ENCODE measurements at places on chromosomes 16 and 17.

DNA sequence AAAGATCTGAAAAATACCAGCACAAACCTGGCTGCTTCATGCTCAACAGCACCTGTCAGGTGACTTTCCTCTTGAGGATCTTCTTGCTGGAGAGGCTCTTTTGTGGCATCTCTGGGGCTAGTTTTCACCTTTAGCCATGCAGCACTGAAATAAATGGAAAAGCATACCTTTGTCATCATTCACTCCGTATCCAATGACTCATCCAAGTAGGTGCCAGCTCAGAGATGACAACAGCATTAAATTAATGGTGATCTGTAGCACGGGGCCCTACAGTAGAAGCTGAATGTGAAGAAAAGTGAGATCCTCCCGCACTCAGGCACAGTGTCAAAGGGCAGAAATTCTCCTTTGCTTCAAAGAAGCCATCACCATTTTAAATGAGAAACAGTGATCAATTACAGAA, 32.2 kb downstream of the KIAA0753 start:
- no peak for DNase-seq

DNA sequence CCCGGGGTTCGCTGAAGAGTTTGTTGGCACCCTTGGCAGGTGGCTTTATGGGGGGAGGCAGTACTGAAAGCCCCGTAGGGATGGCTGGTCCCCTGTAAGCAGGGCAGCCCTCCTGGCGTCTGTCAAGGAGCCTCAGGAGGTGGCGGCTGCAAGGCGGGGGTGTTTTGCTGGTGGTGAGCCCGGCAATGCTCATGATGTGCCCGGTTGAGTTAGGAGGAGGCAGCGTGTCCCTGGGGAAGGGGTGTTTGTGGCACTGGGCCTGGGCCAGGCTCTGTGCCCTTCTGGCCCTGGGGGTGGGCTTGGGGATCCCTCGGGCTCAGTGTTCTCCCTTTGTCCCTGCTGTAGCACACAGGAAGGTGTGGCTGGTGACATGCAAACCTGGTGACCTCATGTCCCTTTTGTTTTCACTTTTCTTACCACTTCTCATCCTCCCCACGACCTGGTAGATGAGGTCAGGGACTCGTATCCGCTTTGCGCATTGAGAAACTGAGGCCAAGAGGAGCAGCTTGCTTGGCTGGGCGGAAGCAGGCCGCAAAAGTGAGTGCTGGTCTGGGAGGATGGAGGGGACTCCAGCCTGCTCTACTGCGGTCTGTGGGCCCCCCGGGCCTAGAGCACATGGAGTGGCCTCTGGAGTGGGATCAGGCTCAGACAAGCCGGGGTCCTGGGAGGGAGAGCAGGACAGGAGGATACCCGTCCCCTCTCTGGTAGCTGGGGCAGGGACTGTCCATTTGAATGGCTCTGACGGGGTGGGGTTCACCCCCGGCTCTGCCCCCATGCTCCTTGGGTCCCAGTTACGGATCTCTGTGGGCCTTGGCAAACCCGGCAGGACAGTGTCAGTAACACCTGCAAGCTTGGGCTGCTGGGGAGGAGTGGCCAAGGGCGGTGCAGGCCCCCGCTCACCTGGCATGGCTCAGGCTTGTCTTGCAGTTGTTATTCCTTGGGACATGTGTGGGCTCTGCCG, 2.2 kb downstream of the SNN start:
- no peak for DNase-seq

DNA sequence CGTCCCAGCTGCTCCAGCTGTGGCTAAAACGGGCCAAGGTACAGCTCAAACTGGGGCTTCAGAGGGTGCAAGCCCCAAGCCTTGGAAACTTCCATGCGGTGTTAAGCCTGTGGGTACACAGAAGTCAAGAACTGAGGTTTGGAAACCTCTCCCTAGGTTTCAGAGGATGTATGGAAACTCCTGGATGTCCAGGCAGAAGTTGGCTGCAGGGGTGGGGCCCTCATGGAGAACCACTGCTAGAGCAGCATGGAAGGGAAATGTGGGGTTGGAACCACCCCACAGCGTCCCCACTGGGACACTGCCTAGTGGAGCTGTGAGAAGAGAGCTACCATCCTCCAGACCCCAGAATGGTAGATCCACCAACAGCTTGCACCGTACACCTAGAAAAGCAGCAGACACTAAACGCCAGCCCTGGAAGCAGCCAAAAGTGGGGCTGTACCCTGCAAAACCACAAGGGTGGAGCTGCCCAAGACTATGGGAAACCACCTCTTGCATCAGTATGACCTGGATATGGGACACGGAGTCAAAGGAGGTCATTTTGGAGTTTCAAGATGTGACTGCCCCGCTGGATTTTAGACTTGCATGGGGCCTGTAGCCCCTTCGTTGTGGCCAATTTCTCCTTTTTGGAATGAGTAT, 2.2 kb downstream of the SDR42E1 start:
- DNase-seq: no peak

DNA sequence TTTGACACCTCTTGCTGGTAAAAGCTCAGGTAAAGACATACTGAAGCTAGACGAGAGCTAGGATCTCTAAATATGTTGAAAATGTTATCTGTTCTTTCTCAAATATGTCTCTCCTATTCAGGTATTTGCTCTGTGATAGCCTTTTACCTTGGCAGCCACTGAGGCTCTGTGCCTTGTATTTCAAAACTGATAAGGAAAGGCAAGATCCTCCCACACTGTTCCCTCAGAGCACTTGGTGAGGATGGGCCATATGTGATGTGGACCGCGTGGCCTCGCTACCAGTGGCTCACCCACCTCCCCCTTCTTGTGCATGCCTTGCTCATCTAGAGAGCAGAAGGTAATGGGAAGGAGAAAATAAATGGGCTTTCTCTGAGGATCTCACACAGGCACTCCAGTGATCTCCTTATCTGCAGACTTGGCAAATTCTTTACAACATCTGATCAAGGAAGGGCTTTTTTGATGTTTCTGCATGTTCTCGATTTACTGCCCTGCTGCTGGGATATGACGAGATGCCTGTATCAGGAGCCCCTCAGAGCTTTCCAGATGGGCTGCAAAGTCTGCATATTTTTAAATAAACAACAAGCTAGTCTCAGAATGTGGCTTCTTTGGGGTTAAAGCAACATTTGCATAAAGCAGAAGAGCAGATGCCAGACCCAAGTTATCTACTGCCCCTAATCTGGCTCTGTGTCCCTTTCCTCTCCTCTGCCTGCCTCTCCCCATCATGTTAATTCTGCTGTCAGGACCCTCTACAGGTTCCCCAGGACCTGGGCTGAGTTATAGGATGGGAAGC, 16.9 kb downstream of the HOXB1 start:
- DNase-seq: no peak

- peak; percentile 82 for DNase-seq
Measured at GRCh38 chr16:20901436-20902112, 1.0 kb downstream of the LYRM1 start.

GRCh38 chr16:80587071-80587470, 46.3 kb downstream of the DYNLRB2 start:
- no peak for DNase-seq

DNA sequence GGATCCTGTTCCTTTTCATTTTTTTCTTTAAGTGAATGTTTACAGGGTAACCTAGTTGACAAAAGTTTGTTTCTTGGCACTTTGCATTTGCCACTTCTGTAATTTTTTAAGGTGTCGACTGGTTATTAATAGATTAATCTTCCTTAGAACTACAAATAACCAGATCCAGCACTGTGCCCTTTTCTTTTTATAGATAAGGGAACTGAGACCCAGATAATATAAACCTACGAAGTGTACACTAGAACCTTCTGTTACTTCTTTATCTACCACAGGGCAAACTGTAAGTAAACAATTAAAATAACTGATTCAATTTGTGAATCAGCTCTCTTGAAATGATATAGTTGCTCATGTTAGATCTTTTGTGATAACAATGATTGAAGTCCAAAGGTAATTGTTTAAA, 55.4 kb downstream of the NLK start:
- no peak for DNase-seq

DNA sequence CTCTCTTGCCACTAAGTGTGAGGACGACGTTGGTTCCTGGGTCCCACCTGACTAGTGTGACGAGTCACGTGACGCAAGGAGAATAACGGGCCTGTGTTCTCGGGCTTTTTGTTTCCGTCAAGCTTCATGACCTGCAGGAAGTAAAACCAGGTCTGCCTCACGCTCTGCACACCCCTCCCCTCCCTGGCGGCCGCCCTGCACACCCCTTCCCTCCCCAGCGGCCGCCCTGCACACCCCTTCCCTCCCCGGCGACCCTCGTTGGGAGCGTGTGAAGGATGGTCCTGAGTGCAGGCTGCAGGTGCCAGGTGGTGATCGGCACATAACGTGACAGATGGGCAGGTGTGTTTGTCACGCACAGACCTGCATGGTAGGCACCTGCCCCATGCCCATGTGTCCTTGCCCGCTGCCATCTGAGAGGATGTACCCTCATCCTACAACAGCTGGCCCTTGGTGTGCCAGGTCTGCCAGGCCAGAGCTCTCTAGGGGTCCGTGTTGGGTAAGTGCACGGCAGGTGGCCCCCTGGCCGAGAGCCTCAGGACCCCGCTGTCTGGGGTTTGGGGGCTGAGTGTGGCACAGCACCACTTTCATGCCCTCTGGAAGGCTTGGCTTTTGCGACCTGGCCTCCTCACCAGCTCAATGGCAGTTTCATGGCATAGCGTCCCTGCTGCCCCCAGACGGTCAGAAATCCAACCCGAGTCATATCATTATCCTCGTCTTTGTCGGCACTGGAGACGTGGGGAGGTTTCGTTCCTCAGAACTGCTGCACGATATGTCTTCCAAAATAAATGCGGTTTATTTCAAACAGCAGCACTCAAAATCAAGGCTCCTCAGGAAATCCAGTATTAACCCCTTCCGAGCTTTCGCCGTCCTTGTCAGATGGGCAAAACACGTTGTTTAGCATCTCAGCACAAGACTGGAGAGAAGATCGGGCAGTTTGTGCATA, 191.8 kb upstream of the CHMP6 start:
- DNase-seq: peak; percentile 46

DNA sequence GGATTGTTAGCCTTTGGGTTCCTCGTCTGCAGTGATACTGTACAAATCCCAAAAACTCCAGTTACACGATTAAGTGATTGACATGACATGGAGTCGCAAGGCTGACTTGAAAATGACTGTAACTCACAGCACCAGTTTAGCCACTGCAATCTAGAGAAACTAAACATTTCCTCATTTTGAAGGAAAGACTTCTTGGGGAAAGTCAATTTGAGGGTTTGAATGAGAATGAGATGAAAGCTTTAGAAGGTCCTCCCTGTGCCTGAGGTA, 4.8 kb downstream of the BANP start:
- no peak for DNase-seq

DNA sequence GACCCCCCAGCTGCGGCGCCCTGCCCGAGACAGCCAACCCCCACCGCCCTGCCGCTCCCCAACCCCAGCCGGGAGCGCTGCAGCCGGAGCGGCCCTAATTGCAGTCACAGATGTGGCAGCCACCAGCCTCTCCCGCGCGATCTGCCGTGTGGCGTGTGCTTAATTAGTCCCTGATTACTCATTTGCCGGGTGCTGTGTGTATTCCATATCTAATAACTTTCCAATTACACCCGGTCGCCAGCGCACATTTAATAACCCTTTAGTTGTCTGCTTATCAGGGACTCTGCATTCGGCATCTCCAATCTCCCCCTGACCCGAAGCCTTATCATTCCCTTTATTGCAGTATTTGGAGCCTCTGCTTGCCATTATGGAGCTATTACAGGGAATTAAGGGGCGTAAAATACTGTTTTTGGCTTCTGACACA, 236.7 kb upstream of the CIBAR2 start:
- DNase-seq: no peak

GRCh38 chr17:2335726-2336214, 487 bp downstream of the TSR1 start:
- no peak for DNase-seq

DNA sequence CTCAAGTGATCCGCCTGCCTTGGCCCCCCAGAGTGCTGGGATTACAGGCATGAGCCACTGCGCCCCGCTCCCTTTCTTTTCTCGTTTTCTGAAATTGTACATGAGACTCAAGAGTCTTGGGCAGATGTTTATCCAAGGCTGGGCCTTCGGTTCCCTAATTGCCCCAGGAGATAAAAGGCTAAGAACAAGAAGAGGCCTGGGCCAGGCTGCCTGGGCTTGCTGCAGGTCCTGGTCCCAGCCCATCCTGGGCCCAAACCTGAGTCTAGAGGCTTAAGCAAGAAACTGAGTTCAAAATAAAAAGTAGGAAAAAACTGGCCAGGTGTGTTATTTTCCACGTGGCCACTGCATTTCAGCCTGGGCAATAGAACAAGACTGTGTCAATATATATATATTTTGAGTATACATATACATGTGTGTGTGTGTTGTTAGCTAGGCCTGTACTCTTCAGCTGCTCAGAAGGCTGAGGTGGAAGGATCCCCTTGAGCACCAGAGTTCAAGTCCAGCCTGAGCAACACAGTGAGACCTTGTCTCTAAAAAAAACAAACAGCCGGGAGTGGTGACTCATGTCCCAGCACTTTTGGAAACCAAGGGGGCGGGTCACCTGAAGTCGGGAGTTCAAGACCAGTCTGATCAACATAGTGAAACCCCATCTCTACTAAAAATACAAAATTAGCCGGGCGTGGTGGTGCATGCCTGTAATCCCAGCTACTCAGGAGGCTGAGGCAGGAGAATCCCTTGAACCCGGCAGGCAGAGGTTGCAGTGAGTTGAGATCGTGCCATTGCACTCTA, 6.8 kb upstream of the CLUH start:
- DNase-seq: no peak

GRCh38 chr17:34300652-34301370, 15.3 kb downstream of the CCL11 start:
- no peak for DNase-seq

- DNase-seq: no peak
Measured at GRCh38 chr17:32523827-32524552, 37.2 kb downstream of the CDK5R1 start.

DNA sequence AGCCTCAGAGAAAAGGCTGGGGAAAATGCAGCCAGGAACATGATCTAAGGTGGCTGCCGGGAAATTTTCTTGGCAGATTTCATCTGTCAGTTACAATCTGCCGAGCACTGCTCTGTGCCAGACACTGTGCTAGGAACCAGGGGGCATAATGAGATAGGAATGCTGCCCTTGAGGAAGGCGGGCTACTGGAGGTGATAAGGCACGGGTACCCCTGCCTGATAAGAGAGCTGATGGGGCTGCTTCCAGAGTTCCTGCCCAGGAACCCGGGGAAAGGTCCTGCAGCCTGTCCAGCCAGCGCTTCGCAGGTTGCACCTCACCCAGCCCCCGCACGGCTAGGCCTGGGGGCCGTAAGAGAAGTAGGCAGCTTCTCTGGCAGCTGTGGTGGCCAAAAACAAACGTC, 3.1 kb downstream of the SCNN1G start:
- no peak for DNase-seq

- DNase-seq: no peak
Measured at GRCh38 chr16:80123189-80123588, 417.6 kb upstream of the DYNLRB2 start.
